Stimulated activated CD4-positive, alpha-beta T cell treated with anti-CD3 and anti-CD28 coated beads, TNF-alpha, amount 100 ng/mL, for 4 hours (primary cell): ENCODE measurements at places on chromosomes 3 and 15.

- no peak for DNase-seq
Measured at GRCh38 chr15:67140078-67140833, 74.9 kb downstream of the SMAD3 start.

DNA sequence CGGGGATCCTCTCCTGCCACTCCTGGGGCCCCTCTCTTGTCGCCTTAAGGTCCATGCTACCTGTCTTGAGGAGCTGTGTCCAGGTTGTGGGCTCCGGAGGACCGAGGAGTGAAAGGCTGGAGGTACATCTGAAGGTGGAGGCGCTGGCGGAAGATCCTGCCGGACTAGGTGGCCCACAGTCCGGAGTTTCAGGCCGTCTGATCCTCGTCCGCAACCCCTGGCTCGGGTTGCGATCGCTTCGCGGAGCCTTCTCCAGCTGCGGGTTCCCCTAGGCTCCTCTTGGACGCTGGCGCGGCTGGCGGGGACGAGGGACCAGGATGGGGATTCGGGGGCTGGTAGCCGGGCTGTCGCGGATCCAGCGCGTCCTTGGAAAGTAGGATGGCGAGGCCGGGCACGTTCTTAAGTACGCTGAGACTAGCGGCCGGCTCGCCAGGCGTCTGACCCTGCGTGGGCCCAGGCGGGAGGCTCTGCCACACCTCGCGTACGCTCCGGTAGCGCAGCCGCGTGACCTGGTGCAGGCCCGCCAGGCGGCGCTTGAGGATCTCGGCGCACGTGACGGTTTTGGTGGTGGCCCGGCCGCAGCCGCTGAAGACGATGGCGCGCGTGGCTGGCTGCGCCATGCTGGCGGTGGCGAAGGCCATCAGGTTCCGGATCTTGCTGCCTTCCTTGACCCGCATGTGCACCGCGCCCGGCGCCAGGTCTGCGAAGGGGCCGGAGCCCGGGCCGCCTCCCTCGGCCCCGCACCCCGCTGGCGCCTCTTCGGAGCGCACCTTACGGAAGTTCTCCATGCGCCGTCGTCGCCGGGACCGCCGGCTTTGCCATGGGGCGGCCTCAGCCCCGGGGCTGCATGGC is 550 bp downstream of the RPP25 start:
- peak; percentile 51 for DNase-seq

- DNase-seq: no peak
Measured at GRCh38 chr3:13236557-13237173, 163.4 kb upstream of the IQSEC1 start.

- DNase-seq: no peak
Measured at GRCh38 chr3:178483704-178484103, 52.5 kb upstream of the KCNMB2 start.

DNA sequence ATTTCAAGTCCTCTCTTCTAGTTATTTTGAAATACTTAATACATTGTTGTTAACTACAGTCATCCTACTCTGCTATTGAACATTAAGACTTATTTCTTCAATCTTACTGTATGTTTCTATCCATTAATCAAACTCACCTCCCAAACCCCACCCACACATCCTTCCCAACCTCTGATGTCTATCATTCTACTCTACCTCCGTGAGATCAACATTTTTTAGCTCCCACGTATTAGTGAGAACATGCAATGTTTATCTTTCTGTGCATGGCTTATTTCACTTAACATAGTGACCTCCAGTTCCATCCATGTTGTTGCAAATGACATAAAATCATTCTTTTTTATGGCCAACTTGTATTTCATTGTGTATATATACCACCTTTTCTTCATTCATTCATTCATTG is 236.6 kb upstream of the CTNNB1 start:
- DNase-seq: no peak

DNA sequence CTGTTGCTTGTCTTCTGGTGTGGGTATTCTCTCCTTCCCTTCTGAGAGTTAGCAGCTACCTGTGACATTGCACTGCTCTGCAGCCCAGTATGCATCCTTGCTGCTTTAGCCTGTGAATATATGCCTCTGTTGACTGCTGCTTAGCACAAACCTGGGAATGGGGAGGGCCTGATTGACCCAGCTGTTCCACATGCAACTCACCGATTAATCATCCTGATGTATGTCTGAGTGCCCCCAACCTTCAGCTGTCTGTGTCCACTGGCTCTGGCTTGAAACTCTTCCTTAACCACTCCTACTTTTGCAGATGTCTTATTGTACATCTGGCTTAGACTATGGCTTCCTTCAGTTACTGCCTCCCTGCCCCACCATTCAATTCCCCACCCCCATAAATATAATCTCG is 119.1 kb downstream of the RASA2 start:
- DNase-seq: no peak

- no peak for DNase-seq
Measured at GRCh38 chr3:112640930-112641801, at the start of gene CCDC80. CCDC80 (minus strand) TSS chr3:112641143; CDS start chr3:112639905, 1,238 bp downstream.
